NCI-H2081 (cell line): ENCODE measurements at places on chromosomes 7 and 10.

DNA sequence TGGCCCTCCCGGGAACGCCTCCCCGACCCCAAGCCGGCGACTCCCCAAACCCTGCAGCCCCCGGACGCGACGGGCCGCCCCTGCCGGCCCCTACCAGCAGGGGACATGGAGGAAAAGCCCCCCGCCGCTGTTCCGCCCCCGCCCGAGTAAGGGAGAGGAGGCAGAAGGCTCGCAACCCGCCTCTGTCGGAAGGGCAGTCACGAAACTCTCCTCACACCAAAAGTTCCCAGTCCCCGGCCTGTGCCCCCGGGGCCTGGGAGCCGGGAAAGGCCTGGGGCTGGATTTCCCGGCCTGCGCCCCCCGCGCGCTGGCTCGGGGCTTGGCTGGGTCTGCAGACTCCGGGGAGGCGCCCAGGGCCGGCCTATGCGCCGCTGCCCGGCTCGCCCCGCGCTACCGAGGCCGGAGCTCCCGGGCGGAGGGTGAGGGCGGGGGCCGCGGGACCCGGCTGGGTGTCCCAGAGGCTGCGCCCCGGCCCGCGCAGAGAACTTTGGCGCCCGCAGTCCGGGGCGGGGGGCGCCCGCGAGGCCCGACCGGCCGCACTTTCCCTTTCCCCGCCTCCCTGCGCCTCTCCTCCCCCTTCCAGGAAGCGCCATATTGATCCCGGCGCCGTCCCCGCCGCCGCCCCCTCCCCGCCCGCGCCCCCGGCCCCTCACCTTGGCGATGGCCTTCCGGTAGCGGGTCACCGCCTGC lies 728 bp downstream of the PARD3 start:
- peak; percentile 32 for DNase-seq

DNA sequence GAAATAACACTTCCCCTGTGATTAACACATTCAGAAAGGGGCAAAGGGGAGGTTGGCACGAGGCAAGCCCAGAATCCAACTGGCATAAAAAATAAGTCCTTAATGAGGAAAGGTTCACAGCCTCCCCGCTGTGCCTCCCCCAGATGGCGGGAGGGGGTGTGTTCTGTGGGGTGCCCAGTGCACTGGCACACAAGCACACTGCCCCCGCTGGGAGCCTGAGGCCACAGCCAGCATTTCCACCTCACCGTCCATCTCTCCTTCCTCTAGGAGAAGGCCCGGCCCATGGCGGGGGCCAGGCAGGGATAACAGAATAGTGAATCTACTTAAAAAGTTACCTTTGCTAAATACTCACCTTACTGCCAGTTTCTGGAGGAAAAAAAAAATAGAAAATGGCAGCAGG lies 43.2 kb downstream of the PRKAG2 start:
- DNase-seq, result peak; percentile 27

GRCh38 chr10:45599021-45599603 lies 73.5 kb downstream of the ZFAND4 start:
- DNase-seq, result no peak

- DNase-seq, result peak; percentile 42
Measured at GRCh38 chr10:73439605-73440312, 6.4 kb upstream of the MSS51 start.

DNA sequence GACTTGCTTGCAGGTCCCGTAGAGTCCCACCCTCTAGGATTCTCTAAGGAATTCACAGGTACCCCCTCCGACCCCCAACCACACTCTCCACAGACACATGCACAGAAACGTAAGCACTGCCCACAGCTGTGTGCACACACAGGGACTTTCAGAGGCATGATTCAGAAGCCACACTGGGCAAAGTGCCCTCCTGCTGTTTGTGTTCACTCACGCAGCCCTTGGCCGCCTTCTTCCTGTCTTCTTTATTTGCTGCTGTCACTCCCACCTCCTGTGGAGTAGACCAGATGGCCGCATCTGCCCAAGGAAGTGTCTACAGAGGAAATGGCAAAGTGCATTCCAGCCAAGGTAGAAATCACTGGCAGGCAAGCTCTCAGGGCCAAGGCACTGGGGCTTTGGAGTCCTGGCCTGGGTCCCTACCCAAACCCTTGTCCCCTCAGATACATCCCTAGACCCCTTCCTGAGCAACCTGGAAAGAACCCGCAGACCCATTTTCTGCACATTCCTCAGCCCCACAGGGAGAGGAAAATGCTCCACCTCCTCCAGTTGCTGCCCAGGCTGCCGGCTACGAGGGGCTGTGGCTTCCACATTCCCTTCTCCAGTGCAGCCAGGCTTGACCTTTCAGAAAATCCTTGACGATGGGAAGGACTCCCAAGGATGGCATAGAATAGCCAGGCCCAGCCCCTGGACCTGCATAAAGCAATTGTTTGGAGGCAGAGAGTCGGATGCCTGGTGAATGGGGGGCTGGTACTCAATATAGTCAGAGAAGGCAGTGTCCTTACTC lies 21.6 kb upstream of the GIMAP8 start:
- peak; percentile 82 for DNase-seq

DNA sequence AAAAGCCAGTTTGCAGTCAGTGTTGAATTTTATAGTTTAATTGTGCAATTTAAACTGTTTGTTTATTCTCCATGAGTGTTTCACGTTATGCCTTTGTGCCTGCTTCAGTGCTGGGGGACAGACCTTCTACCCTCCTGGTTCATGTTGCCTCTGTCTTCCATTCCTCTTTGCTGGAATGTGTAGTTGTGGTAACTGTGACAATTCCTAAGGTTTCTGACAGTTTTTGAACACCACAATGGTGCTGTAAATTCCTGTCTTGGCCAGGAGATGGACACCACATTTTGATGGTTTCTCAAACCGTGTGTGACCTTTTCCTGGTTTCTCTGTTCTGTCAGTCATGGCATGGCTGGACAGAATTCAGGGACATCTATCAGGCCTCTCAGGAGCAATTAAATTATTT lies 201.7 kb downstream of the BICC1 start:
- no peak for DNase-seq

DNA sequence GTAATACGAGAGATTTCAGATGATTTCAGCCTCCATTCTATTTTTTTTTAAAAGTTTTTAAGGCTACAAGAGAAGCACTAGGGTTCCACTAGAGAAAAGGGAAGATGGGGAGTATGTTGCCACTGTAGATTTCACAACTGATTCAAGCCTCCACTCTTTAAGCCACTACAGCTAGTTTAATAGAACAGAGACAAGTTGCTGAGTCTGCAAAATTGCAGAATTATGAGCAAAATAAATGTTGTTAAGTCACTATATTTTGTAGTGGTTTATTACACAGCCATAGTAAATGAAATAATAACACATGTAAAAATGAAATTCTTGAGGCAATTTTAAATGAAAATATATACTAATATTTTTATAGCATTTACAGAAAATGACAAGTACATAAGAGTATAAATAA lies 96.0 kb upstream of the POT1 start:
- DNase-seq, result no peak

- DNase-seq, result no peak
Measured at GRCh38 chr7:24654305-24654704, 81.1 kb downstream of the PALS2 start.

GRCh38 chr7:154978017-154978416 lies 24.9 kb downstream of the PAXIP1 start:
- DNase-seq, result no peak

DNA sequence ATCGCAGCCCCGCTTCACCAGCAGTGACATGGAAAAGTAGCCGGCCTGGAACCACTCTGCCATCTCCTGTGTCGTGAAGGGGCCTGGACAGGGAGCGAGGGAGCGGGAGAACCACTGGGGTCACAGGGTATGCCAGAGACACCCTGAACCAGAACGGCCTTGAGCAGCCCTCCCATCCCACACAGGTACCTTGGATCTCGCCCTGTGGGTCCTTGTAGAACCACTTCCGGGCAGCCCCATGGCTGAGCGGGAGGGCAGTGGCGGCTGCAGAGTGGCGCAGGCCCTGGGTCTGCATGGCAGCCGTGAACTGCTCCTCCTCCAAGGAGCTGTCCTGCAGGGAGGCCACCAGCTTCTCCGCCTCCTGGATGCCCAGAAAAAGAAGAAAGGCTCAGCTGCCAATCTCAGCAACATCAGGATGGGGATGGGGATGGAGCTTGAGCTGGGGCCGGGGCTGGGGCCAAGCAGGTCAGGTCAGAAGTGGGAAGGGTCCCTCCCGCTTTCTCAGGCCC lies 9.5 kb downstream of the GIGYF1 start:
- no peak for DNase-seq

DNA sequence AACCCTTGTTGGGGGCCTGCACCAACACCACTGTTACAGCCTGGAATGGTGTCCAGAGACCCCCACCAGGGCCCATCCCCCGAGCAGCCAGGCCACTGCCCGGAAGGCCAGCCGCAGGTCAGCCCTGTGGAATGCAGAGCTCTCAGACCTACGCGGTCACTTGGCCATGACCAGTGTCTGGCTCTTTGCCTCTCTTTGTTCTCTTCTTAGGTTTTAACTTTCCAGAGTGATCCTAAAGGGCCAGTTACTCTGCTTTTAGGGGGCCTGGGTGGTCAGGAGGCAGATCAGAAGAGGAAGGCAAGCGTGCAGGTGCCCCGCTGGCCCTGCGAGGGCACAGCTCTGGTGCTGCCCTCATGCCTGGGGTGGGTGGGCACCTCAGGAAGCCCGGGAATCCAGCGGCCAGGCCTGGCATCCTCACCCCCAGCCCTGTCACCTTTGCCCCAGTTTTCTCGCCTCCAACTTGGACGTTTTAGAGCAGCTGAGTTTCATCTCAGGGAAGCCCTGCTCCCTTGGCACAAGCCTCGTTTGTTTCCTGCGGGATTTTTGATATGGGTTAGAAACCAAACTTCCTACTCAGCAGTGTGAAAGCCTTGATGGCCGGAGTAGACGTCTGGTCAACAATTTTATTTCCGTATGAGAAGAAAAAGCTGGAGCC lies 62.5 kb upstream of the CHST15 start:
- DNase-seq, result no peak

- DNase-seq, result no peak
Measured at GRCh38 chr10:125129076-125129458, 31.3 kb downstream of the CTBP2 start.

DNA sequence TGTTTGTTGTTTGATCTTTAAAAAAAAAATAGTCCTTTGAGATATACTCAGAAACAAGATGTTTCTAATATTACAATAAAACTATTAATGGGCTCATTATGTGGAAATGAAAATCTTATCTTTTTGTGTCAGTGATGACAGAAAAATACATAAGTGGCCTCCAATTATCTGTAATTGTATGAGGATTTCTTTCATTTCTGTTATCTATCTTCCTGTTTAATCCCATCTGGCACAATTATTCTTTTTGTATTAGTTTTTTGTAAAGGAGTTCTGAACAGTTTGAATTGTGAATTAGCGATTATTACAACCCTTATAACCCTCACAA lies 270.8 kb downstream of the BBS9 start:
- no peak for DNase-seq

GRCh38 chr7:135597926-135598305 lies 40.2 kb downstream of the NUP205 start:
- no peak for DNase-seq

GRCh38 chr10:116364868-116365267 lies 40.6 kb downstream of the CCDC172 start:
- DNase-seq, result no peak

GRCh38 chr10:118732245-118733165 lies 22.3 kb downstream of the CACUL1 start:
- no peak for DNase-seq

DNA sequence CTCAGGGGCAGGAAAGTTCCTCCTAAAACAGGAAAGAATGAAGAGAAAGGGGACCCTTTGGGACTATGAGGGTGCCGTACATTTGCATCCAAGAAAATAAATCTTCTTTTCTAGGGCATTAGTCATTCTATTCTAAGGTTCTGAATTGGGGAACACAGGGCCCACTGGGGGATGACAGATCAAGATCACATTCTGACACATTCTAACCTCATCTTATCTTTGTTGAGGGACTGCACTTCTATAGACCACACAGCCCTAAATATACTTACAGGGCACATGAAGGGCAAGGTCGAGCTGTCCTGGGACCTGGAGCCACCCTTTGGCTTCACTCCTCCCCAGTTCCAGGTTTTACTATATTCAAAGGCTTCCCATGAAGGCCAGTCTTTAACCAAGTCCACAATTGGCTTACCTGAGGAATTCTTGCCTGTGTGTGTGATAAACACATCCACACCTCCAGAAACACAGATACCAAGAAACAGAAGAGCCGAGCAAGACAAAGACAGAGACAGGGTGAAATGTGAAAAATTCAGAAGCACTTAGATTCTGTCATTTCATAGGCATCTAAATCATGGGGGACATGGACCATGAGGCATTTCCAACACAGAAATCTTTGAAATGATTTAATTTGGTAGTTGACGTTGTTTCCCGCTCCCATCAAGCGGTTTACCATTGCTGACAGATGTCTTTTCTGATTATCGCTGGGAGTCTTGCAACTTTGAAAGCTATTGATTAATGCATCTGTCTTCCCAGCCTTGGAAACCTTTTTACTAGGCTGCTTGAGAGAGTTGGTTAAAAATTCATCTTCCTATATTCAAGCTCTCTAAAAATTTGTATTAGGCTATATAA lies 75.8 kb downstream of the CCDC71L start:
- no peak for DNase-seq

GRCh38 chr7:130008941-130009847 lies 42.0 kb downstream of the ZC3HC1 start:
- peak; percentile 92 for DNase-seq

DNA sequence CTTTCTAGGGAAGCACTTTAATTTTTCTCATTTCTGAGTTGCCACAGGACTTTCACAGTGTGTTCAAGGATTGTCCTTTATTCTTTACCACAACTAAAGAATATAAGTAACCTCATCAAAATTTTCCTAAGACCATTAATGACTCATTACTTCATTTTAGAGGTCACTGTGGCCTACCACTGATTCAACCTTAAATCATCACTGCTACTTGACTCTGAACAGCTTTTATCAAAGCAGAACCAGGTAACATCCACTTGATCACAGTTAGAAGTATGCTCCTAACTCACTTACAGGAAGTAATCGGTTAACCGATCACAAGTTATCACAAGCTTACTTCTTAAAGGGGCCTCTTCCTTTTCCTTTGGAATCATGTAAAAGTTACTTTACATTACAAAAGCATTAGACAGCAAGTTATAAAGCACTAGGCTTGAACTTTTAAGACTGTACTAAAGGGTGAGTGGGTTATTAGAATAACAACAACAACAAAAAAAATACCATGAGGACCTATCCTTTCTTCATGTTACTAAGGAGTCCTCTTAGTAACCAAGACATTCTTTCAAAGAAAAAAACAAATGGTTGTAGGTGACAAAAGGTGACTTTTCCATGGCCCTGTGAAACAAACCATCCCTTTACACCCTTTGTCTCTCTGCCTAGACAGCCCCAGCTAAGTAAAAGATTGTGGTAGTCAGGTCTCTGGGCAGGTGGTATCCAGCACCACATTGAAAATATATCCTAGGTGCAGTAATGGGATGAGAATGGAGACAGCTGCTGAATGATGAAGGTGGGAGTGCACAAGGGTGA lies 40.0 kb upstream of the PDK4 start:
- DNase-seq, result no peak

- DNase-seq, result no peak
Measured at GRCh38 chr10:110323503-110323902, 18.8 kb upstream of the SMNDC1 start.

- DNase-seq, result no peak
Measured at GRCh38 chr7:30159698-30160143, 24.9 kb downstream of the MTURN start.

GRCh38 chr10:95650232-95650631 lies 6.3 kb downstream of the ALDH18A1 start:
- no peak for DNase-seq

GRCh38 chr7:152362128-152362926 lies 73.5 kb downstream of the KMT2C start:
- DNase-seq, result no peak
